Activated CD8-positive, alpha-beta memory T cell treated with anti-CD3 and anti-CD28 coated beads, Interleukin-2, amount 50 U/mL, for 48 hours (primary cell): ENCODE measurements at places on chromosomes 5 and 9.

DNA sequence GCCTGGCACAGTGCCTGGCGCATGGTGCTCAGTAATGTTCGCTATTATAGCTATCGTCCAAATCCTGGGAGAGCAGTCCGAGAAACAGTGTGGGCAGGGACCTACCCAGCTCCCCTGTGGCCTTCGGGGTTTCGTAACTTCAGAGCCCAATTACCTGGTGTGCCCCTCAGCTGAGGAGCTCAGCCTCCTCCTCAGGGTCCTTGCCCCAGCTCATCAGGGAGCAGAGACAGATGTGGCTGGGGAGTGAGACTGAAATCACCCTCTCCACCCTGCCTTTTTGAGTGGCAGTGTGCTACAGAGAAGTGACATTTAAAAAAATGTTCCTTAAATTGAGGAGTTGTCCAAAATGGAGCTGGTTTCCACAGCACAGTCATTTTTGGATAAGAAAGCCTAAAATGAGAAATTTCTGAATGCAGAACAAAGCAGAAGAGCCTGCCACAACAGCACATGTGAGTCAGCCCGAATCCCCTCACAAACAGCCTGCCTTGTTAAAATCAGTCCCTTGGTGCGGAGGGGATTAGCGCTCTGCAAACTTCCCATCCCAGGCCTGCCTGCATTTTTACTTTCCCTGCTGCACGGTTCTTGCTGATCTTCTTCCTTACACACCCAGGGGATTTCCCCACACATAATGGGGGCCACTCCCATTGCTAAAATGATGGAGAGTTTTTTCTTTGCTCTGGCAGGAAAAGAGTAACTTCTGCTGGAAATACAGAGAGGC, 78.1 kb upstream of the PITX1 start:
- no peak for DNase-seq

GRCh38 chr5:92556747-92557146, 1024.3 kb downstream of the NR2F1-AS1 start:
- no peak for DNase-seq

DNA sequence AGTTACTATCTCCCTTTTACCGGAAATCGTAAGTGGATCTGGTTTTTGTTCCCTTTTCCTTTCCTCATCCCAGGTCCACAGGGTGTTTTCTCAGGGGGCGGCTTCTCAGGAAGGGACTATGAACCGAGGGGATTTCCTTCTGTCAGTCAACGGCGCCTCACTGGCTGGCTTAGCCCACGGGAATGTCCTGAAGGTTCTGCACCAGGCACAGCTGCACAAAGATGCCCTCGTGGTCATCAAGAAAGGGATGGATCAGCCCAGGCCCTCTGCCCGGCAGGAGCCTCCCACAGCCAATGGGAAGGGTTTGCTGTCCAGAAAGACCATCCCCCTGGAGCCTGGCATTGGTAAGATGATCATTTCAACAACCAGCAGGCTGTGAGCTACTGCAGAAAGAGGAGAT, 75.8 kb downstream of the GOLPH3 start:
- DNase-seq, result no peak

DNA sequence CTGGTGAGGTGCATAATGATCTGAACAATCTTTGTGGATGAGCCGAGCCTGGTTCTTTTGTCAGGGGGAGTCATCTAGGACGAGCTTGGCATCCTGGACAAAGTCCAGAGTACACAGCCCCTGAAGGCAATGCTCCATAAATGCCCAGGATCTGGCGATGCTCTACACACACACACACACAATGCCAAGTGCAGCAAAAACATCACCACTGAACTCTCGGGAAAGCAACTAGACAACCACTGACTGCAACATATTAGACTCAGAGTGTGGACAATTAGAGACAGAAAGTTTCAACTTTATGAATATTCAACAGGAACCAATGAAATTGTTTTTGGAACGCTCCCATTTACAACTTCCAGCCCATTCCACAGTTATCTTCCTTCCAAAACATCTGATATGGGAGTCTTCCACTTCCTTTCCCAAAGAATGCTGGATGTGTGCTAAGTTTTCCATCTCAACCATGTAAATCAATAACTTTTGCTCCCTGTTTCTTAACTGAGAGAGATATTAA, 227.6 kb upstream of the ANKRD55 start:
- no peak for DNase-seq

- no peak for DNase-seq
These were observed 217.5 kb upstream of the OTULINL start for GRCh38 chr5:14364096-14364495.

- DNase-seq, result no peak
These were observed 45.7 kb upstream of the PANK3 start for GRCh38 chr5:168624850-168625364.

DNA sequence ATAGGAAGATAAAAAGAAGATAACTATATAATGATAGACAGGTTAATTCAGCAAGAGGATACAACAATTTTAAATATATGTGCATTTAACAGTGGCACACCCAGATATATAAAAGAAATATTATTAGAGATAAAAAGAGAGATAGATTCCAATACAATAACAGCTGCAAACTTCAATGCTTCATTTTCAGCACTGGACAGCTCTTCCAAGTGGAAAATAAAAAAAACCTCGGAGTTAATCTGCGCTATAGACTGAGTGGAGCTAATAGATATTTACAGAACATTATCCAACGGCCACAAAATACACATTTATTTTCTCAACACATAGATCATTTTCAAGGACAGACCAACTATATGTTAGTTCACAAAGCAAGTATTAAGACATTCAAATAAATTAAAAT, 1229.5 kb upstream of the CDH6 start:
- no peak for DNase-seq

GRCh38 chr9:35822926-35823325, 5.6 kb downstream of the FAM221B start:
- no peak for DNase-seq

DNA sequence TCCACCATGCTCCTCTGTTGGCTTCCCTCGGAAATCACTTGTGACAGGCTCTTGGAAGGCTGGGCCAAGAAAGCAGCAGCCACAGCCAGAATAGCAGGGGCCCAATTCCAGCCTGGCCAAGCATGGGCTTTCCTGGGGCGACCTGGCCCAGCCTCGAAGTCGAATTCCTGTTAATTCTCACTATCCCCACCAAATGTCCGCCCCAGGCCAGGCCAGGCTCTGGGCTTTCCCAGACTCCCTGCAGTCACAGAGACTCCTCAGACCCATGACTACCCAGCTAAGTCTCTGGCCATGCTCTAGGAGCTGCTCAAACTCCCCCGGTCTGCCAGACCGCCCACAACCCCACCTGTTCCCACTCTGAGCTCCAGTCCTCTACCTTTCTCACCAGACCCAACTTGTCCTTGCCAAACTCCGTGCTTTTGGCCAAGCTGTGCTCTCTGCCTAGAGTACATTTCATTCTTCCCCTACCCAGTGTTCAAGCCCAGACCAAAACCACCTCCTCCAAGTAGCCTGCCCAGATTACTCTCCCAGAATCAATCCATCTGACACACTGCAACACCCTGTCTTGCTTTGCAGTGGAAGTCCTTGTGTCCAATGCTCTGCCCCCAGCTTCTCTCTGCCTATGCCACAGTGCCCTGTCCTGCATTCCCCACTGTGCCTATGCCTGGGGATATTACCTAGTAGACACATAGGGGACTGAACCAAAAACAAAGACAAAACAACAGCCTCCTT, 26.2 kb downstream of the SHB start:
- no peak for DNase-seq

DNA sequence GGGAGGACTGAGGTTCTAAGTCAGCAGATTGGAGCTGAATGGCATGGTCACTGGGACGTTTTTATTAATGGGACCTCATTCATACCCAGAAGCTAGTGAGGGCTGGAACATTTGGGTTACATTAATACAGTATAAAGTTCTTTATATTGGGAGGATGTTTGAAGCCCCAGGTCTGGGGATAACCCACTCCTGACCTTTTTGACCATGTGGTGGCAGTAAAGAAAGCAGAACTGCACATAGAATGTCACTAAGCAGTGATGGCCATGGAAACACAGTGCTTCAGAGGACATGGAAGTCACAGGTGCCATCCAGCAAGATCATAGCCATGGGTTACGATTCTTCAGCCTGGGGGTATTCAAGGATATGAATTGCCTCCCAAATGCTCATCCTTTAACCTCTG, 176.0 kb downstream of the ATP10B start:
- no peak for DNase-seq

DNA sequence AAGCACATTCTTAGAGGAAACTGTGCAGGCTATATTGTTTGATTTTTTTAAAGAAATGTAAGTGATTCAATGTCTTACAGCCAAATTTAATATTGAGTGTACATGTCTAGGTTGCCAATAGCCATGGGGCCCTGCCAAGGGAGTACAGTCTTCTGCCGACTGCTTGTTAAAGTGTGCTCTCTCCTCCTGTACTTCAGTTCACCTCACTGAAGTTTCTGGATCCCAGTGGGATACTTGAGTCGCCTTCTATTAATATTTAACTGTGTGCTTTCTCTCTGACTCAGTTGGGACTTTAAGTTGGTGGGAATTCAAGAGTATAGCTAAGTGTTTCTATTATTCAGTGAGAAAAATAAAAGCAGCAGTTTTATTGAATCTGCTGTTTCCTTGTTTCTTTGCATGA, 44.5 kb upstream of the C5orf47 start:
- no peak for DNase-seq

DNA sequence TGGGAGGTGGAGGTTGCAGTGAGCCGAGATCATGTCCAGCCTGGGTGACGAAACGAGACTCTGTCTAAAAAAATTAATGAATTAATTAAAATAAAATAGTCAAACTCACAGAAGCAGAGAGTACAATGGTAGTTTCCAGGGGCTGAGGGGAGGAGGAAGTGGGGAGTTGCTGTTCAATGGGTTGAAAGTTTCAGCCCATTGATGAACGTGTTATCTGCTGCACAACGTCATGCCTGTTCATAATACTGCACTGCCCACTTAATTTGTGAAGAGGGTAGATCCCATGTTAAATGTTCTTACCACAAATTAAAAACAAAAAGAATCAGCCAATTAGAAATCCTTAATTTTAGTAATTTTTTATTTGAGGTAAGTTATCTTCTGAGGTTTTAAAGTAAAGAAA, 16.4 kb upstream of the RUFY1 start:
- no peak for DNase-seq

- DNase-seq, result no peak
These were observed 392.1 kb downstream of the DNAH5 start for GRCh38 chr5:13552361-13552760.

GRCh38 chr5:2283481-2284045, 400.8 kb upstream of the IRX4 start:
- no peak for DNase-seq

GRCh38 chr9:8823131-8823895, 1023.7 kb upstream of the DMAC1 start:
- DNase-seq, result no peak

GRCh38 chr9:105439428-105439827, 8.4 kb upstream of the FSD1L start:
- no peak for DNase-seq

- DNase-seq, result no peak
These were observed 5.6 kb upstream of the SPDL1 start for GRCh38 chr5:169577951-169578350.

DNA sequence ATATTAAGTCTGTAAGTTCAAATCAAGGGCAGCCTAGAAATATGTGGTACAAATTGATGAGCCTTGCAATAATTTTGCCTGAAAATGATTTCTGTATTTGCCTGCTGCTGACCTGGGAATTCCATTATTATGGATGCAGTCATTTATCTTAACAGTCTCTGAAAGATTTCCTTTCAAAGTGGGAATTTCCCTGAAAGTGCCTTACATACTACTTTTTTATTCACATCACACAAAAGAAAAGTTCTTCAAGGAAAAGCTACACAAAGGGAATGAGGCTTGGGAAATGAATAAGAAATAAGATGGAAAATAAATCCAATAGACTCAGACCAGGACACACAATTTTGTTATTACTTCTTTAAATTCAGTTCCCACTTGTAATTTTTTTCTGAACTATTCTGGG, 537.8 kb upstream of the PTGER4 start:
- DNase-seq, result no peak
